Activated T-cell treated with anti-CD3 and anti-CD28 coated beads, Interleukin-2, amount 50 U/mL, for 1 hour (primary cell): ENCODE measurements at places on chromosomes 4 and X.

DNA sequence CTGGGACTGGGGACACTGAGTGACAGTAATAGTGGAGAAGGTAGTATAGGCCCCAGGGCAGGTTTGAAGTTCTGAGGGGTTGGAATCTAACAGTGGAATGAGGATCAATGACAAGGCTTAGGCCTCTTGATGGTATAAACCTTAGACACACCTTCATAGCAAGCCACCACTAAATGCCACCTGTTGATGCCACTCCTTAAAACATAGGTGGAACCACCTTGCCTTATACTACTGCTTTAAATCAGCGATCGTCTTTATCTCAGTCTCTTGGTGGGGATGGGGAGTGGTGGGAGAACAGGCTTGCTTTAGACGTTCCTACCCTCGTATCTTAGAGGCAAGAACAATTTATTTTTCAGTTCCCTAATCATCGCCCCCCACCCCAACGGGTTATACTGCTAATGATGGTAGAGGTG is 1.2 kb downstream of the RAB33B start:
- no peak for DNase-seq

DNA sequence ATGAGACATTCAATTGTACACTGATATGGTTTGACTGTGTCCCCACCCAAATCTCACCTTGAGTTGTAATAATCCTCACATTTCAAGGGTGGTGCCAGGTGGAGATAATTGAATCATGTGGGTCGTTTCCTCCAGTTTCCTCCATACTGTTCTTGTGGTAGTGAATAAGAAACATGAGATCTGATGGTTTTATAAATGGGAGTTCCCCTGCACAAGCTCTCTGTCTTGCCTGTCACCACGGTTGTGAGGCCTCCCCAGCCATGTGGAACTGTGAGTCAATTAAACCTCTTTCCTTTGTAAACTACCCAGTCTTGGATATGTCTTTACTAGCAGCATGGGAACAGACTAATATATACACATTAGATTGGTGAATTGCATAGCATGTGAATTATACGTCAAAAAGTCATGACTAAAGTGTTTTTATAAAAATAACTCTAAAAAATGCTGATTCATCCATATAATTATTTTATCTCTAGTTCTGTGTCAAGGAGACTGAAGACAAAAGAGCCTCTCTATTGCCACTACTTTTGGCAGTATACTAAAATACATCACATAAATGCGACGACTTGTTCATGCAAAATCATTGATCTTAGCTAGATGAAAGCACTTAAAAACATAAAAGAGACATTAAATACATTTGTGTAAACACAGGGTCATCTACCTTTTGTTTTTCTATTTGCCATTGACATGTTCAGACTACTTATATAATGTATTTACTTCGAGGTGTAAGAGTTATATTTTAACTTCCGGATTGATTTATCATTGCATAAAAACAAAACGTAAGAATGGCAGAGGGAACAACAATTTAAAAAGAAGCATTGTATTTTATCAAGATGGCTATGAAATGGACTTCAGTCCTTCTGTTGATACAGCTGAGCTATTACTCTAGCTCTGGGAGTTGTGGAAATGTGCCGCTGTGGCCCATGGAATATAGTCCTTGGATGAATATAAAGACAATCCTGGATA is 50.1 kb downstream of the YTHDC1 start:
- no peak for DNase-seq

DNA sequence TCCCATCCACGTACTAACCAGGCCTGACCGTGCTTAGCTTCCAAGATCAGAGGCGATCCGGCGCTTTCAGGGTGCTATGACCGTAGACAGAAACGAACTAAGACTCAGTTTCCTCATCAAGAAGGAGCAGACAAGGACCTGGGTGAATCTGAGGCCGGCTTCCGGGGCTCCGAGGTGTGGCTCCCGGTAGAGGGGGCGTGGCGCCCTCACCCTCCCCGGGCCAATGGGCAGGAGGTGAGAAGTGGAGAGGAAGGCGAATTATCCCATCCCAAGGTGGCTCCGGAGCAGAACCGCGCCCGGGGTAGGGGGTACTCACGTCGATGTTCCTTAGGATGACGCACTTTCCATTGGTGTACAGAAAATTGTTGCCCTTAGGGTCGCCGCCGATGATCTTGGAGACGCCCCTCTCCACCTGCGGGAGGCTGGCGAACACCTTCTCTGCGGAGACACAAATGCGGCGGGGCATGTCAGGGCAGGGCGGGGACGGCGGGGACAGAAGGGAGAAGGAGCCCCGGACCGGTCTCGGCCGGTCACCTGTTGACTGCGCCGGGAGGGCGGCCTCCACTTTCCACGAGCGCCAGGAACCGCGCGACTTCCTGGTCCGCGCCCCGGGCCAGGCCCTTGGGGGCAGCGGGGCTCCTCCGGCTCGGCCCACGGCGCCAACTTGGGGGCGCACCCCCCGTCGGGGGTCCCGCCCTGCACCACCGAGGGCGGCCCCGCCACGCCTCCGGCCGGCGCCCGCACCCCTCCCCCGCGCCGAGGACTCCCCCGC is 616 bp downstream of the WDR1 start:
- peak; percentile 79 for DNase-seq

- no peak for DNase-seq
Measured at GRCh38 chr4:184978211-184978610, 40.1 kb upstream of the HELT start.

- no peak for DNase-seq
Measured at GRCh38 chr4:10737337-10737736, 52.8 kb upstream of the CLNK start.

- peak; percentile 29 for DNase-seq
Measured at GRCh38 chr4:56048702-56049431, 100.1 kb downstream of the CEP135 start.

DNA sequence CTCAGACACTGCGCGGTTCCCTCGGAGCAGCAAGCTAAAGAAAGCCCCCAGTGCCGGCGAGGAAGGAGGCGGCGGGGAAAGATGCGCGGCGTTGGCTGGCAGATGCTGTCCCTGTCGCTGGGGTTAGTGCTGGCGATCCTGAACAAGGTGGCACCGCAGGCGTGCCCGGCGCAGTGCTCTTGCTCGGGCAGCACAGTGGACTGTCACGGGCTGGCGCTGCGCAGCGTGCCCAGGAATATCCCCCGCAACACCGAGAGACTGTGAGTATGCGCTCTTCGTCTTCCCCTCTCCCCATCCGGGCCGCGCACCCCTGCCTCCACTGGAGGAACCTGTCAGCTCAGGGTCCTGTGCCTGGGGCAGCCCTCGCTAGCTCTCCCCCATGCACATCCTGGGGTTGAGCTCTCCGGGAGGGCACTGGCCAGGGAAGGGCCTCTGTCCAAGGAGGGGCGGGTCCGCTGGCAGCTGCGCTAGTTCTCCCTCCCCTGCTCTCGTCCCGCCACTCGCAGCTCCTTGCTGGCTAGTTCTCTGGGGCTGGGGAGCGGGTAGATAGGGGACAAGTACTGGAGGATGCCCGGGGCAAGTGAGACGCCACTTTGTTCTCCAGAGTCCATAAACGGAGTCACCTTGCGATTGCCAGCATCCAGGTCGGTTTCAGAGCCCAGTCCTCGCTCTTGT is 2.2 kb downstream of the SLIT2 start:
- no peak for DNase-seq

DNA sequence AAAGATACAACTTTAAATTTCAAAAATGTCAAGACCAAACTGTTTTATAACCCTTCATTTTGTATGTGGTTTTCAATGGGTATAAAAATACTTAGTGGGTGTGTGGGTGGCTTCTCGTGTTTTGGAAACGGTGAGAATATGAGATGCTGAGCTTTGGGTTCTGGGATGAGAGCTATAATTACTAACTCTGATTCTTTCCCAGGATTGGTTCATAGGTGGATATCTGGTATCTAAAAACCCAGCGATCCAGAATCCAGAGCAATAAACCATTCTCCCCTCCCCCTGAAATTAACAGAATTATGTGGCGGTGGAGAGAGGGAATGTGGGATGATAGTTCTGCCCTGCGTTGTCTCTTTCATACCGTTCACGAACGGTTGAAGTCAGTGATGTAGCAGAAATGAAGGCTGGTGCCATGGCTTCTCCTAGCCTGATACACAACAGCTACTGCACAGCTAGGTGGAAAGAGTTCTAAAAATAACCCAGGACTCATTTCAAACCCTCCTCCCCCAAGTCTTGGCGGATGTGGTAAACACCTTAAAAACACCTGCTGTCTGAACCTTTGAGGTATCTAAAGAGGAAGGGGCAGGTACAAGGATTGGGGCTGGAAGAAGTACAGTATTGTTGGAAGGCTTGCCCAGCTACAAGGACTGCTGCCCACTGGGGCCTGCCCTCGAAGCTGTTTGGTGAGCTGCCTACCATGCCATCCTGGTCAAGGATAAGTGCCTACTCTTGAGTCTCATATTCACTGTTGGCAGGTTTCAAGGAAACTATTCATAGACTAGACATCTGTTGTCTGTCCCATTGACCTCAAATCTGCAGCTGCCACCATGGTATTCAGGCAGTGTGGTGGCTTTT is 44.5 kb downstream of the SEPTIN11 start:
- peak; percentile 65 for DNase-seq

DNA sequence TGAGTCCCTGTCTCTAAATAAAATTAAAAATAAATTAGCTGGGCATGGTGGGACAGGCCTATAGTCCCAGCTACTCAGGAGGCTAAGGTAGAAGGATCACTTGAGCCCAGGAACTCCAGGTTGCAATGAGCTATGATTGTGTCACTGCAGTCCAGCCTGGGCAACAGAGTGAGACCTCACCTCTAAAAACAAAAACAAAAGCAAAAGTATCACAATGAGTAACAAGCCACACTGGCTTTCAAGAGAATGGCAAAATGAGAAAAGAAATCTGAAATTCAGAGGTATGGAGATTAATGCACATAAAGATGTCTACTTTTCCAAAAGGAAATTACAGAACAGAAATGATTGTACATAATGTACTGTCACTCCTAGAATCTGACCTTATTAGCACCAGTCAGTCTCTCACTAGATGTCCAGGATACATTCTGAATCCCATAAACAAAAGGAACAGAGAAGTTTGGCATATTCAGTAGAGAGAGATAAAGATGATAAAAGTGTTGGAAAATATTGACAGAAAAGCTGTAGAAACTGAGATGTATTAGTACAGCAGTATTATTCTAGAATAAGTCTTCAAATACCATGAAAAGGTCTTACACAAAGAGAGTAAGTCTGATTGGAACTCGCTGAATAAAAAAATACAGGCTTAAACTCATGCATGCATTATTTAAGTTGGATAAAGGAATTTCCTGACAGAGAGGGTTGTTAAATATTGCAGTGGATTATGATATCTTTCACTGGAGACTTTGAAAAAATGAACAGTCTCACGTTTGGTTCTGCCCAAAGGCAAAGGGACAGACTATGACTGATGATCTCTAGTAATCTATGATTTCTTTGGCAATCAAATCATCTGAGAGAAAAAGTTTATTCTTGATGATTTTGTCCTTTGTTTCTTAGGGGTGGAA is 102.5 kb downstream of the SH3RF1 start:
- no peak for DNase-seq

DNA sequence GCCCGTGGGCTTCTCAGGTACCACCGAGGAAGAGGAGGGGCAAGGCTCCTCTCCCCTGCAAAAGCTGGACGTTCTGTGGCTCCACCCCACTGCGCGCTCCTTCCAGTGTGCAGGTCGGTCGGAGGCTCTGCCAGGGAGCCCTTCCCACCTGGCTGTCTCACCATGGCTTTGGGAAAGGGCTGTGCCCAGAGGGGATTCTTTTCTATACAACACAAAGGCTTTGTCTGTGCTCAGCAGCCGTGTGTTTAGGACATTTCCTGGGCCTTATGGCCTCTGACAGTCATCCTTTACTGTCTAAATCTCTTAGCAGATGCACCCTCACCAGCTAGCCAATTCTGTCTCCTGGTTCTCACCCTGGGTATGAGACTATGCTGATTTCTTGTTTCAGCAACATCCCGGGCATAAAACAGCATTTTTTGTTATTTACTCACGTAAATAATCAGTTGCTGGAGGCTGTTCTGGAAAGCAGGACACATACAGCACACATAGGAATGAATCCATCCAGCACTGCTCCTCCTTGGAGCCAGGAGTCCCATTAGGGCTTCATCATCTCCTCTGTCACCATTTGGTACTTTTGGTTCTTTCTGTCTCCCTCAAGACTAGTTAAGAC is 20.4 kb upstream of the ATXN3L start:
- no peak for DNase-seq

DNA sequence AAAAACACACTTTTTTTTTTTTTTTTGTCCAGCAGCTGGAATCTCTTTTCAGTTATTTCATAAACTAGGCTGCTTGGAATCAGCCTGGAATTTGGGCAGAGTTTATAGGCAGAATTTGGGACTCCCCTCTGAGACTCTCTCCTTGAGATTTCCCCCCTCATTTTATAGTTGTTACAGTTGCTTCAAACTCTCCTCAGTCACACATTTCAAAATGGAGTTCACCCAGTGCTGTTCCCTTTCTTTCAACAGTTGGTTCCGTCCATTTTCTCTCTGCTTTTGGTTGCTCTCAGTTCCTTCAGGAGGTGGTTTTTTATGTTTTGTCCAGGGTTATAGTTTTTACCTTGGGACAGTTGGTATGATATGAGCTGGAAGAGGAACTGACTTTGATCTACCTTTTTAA is 27.5 kb downstream of the NSD2 start:
- no peak for DNase-seq

DNA sequence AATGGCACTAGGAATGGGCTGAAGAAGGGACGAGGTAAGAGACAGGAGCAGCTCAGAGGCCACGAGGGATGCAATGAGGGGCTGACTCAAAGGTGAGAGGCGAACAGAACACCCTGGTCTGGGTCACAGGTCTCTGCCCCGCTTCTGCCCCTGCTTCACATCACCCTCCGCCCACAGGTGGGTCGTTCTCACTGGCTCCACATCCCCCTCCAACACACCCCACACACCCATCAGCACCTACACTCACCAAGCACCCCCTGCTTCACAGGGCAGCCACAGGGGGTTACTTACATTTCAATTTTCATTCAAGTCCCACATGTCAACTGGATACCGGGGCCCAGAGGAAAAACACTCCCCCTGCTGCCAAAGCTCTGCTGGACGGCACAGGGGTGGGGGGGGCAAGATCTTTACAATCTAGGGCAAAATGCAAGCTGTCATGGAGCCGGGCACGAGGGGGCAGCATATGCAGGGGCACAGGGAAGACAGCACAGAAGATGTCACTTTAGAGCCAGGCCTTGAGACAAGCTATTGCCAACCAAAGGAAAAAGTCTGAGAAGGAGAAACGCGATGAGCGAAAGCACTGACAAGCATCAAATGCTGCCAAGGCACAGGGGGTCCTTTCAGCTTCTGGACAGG is 94.0 kb downstream of the AFAP1 start:
- DNase-seq: no peak

- no peak for DNase-seq
Measured at GRCh38 chr4:147548256-147548655, 67.4 kb downstream of the EDNRA start.

GRCh38 chr4:160887668-160888067 is 1276.1 kb downstream of the FSTL5 start:
- no peak for DNase-seq
